ENCODE measurements at places on chromosomes 5 and 9.

GRCh38 chr5:147743012-147743411 lies 39.5 kb downstream of the JAKMIP2 start:
- DNase-seq = no peak
- H3K27ac ChIP-seq = no peak overlapping the region
- no peaks in the 10 kb centered on the region for H3K27me3 ChIP-seq
- no peaks in the 10 kb centered on the region for H3K4me1 ChIP-seq

DNA sequence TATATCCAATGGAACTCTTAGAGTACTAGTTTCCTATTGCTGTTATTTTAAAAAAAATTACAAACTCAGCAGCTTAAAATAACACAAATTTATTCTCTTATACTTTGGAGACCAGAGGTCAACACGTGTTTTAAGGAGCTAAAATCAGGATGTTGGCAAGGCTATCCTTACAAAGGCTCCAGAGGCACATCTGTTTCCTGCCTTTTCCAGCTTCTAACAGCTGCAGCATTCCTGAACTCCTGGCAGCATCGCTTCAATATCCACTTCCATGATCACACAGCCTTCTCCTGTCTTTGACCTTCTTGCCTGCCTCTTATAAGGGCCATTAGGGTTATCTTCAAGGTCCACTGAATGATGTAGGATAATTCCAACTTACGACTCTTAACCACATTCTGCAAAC lies 92.2 kb upstream of the CCNG1 start:
- no peaks in the 10 kb centered on the region for H3K27me3 ChIP-seq
- no peaks in the 10 kb centered on the region for H3K36me3 ChIP-seq
- no peak for DNase-seq
- H3K4me1 ChIP-seq = no peaks in the 10 kb centered on the region
- H3K4me3 ChIP-seq = no peak overlapping the region

GRCh38 chr9:133227242-133227860 lies 18.3 kb upstream of the OBP2B start:
- H3K36me3 ChIP-seq = no peaks in the 10 kb centered on the region
- H3K27ac ChIP-seq = no peak overlapping the region
- H3K27me3 ChIP-seq = no peaks in the 10 kb centered on the region
- H3K4me3 ChIP-seq = no peak overlapping the region
- DNase-seq = no peak

DNA sequence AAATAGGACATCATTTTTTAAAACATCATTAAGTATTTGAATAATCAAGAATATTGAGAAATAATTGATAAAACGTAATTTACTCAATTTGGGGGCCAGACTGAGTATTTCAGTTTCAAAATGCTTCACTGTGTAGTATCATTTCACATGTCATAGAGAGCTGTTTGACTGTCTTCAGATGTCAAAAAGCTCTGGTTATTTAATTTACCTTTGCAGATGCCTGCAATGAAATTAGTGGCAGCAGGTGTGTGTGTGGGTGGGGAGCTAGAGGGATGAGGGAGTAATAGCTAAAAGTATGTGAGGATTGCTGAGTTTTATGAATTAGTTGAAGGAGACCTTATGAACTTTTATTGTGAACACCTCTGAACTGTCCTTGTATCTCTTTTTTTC lies 567.2 kb upstream of the MEF2C start:
- H3K27me3 ChIP-seq = no peaks in the 10 kb centered on the region
- no peak overlapping the region for H3K4me3 ChIP-seq

DNA sequence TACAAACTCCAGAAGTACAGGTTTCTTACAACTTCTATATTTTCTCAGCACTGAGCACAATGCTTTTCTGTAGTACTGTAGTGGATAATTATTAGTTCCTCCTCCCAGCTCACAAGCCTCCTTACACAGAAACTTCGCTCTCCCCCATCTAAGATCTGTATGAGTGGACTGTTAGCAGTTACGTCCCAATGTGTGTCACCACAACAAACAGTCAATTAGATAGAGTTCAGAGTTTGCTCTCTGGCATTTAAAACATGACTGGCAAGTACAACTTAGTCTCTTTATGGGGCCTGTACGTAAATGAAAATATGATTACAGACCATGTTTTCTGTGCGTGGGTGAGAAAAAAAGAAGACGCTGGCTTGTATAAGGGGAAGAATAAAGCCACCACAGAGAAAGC lies 631.4 kb upstream of the DMAC1 start:
- no peak overlapping the region for H3K27ac ChIP-seq
- H3K36me3 ChIP-seq = no peaks in the 10 kb centered on the region
- DNase-seq = no peak
- no peaks in the 10 kb centered on the region for H3K4me1 ChIP-seq
- H3K27me3 ChIP-seq = no peaks in the 10 kb centered on the region
- no peak overlapping the region for H3K4me3 ChIP-seq

DNA sequence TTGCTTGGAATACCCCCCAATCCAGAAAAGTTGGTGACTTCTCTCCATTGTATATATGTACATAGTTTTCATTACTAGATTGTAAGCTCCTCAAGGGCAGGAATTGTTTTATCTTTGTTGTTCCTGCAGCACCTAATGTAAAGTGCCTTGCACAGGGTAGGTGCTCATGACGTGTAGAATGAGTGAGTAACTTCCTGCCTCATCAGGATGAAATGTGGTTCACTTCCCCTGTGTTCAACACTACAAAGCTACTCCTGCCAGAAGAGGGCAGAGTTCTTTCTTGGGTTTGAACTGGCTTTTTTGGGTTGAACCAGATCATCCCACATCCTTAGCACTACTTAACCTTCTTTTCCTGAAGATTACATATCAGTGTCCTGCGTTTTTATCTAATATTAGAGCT lies 23.9 kb downstream of the GTF3C4 start:
- no peak for DNase-seq
- H3K27ac ChIP-seq = no peak overlapping the region
- H3K27me3 ChIP-seq = no peaks in the 10 kb centered on the region
- no peak overlapping the region for H3K4me3 ChIP-seq
- no peaks in the 10 kb centered on the region for H3K4me1 ChIP-seq
- peaks cover 21% of the 10 kb centered on the region for H3K36me3 ChIP-seq

DNA sequence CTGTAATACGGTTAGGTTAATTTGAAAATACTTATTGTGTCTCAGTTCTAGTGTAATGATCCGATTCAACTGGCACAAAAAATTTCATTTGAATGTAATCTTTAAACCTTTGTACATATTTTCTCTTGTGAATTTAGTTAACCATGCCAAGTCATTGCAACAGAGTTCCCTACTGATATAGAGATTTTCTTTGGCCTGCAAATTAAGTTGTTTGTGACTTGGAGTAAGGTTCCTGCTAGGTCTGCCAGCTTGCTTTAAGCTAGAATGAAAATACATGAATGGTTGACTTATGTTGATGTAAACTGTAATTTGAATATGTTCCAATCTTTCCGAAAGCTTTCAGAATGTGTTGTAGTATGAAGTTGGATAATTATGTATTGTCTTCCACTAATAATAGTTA lies 1004.1 kb upstream of the EDIL3 start:
- no peaks in the 10 kb centered on the region for H3K36me3 ChIP-seq
- H3K4me1 ChIP-seq = no peaks in the 10 kb centered on the region
- H3K27ac ChIP-seq = no peak overlapping the region
- DNase-seq = no peak

DNA sequence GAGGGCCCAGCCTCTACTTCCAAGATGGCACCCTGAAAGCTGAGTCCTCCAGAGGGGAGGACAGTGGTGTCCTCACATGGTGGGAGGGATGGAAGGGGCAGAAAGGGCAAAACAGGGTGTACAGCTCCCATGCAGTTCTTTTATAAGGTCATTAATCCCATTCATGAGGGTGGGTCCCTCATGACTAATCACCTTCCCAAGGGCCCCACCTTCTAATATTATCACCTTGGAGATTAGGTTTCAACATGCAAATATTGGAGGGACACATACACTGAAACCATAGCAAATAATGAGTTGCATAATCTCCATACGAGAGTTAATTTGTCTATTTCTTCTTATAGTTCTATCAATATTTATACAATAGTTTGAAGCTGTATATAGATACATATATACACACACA lies 5.8 kb upstream of the ZBTB43 start:
- no peaks in the 10 kb centered on the region for H3K36me3 ChIP-seq
- H3K4me1 ChIP-seq = no peaks in the 10 kb centered on the region
- DNase-seq = no peak
- no peak overlapping the region for H3K4me3 ChIP-seq
- no peaks in the 10 kb centered on the region for H3K27me3 ChIP-seq

DNA sequence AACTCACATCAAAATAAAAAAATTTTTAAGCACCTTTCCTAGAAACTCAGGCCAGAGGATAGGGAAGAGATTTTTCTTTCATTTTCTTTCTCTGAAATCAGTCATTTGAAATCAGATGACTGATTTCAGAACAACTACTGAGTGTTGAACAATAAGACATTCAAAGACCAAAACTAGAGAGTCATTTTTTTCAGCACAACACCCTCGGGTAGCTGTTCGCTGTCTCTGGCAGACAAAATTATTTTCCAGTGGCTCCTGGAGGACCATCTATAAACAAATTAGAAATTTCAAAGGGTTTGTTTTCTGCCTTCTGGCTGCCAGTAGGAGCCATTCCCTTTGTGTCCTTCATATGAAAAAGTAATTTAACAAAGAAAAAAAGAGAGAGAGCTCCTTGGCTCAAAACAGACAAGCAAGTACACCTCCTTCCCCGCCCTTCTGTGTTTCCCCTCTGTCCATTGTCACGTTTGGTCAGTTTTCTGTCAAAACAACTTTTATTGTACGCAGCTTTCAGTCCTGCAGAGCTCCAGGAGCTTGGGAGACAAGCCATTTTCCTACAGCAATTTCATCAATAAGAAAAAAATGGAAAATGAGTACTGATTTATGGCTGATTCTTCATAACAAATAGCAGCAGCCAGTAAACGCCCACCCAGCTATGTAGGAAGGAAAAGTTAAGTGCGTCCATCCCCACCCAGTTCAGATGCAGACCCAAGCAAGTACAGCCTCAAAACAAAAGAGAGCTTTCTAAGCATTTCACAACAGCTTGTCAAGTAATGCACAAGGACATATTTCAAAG lies 405.2 kb downstream of the ZNF608 start:
- no peaks in the 10 kb centered on the region for H3K27me3 ChIP-seq
- H3K27ac ChIP-seq = no peak overlapping the region
- no peaks in the 10 kb centered on the region for H3K36me3 ChIP-seq
- H3K4me1 ChIP-seq = no peaks in the 10 kb centered on the region
- no peak for DNase-seq

DNA sequence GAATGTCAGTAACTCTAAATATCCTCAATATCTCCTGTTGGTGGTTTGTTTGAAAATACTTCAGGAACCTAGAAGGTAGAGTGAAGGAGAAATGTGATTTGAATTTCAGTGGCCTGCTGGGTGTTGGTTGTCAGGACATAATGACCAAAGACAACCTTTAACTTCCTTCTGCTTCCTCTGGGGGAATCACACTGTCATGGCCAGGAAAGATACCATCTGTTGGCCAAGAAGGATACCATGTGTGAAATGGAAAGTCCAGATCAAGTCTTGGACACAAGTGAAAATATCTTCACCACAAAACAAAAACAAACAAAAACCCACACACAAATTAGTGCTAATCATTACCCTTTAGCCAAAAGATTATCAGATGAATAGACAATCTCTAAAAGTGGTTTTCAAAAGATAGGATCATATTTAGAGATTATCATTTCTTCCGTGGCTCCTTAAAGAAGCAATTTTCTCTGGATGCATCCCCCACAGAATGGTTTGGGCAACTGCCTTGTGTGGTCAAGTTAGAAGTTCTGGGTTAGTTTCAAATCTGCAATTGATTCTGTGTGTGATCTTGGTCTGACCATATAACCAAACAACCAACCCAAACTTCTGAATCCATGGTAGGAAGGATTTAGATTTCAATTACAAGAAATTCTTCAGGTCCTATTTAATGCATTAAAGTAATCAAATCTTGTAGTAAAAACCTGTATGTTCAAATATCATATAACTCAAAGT lies 1.6 kb downstream of the C1QTNF3 start:
- no peak for DNase-seq
- H3K27me3 ChIP-seq = no peaks in the 10 kb centered on the region
- H3K4me1 ChIP-seq = no peaks in the 10 kb centered on the region
- no peaks in the 10 kb centered on the region for H3K36me3 ChIP-seq

DNA sequence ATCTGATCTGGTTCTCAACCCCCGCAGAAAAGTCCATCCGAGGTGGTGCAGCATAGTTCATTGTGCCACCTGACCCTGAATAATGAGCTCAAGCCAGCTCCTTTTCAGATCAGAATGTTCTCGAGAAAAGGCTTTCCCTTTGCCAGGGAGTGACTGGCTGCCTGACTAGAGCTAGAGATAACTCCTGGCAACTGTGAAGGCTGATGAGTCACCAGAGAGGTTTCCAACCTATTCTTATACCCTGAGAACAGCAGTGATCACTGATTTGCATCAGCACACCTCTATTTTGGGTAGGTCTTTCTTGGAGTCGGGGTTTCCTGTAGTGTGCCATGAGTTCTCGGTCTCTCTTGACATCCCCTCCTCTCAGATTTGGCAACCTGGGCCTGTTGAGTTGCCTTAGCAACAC lies 127.9 kb downstream of the PIK3R1 start:
- H3K36me3 ChIP-seq = no peaks in the 10 kb centered on the region
- DNase-seq = no peak
- H3K27ac ChIP-seq = no peak overlapping the region
- no peaks in the 10 kb centered on the region for H3K4me1 ChIP-seq

DNA sequence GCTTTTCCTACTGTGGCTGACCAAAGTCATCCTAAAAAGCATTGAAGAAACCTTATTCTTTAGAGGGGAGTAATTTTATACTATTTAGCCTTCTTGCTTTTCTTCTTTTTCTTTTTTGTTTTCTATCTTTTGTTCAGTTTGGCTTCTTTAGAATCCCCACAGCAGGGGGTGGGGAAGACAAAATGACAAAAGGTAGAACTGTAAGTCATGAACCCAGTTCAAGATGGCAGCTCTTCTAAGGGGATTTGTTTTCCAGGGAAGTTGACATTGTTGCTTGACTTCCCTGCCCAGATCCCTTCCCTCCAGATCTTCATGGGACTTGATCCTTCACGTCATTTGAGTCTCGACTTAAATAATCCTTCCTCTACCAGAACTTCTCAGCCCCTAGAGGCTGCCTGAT lies 692.4 kb upstream of the DMAC1 start:
- no peak overlapping the region for H3K27ac ChIP-seq
- no peaks in the 10 kb centered on the region for H3K36me3 ChIP-seq
- no peaks in the 10 kb centered on the region for H3K27me3 ChIP-seq

- no peaks in the 10 kb centered on the region for H3K36me3 ChIP-seq
- no peaks in the 10 kb centered on the region for H3K27me3 ChIP-seq
- no peak for DNase-seq
- no peaks in the 10 kb centered on the region for H3K4me1 ChIP-seq
These were observed 8.8 kb upstream of the CCL27 start for GRCh38 chr9:34671307-34671706.

DNA sequence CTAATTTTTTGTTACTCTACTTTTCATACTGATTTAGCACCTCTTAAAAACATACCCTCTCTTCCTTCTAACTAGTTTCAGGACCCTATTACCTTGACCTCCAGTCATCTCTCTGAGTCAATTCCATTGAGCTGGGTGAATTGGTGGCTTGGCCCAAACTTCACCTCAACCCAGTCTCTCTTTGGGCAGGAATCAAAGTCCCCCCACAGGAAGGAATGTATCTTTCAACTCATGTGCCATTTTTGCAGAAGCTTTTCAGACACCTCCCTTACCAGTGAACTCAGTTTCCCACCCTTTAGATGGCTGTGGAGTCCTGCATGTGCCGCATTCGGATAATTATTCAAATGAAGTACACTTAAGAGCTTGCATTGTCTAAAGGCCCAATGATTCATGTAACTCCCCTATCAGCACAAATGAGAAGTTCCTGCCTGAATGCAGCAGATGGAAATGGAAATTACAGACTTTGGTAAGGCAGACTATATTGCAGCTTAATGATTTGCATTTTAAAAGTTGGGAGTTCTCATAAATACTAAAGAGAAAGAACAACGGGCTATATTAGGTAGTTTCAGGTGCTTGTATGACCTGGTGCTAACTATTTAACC lies 693.5 kb downstream of the PTPRD start:
- no peak overlapping the region for H3K27ac ChIP-seq
- no peak for DNase-seq
- no peaks in the 10 kb centered on the region for H3K36me3 ChIP-seq
- no peak overlapping the region for H3K4me3 ChIP-seq
- H3K4me1 ChIP-seq = no peaks in the 10 kb centered on the region
